Kidney tubule cell (primary cell): ENCODE measurements at places on chromosomes 16 and 17.

GRCh38 chr17:75996665-75997590 lies 3.7 kb upstream of the CDK3 start:
- peak; percentile 79 for DNase-seq

DNA sequence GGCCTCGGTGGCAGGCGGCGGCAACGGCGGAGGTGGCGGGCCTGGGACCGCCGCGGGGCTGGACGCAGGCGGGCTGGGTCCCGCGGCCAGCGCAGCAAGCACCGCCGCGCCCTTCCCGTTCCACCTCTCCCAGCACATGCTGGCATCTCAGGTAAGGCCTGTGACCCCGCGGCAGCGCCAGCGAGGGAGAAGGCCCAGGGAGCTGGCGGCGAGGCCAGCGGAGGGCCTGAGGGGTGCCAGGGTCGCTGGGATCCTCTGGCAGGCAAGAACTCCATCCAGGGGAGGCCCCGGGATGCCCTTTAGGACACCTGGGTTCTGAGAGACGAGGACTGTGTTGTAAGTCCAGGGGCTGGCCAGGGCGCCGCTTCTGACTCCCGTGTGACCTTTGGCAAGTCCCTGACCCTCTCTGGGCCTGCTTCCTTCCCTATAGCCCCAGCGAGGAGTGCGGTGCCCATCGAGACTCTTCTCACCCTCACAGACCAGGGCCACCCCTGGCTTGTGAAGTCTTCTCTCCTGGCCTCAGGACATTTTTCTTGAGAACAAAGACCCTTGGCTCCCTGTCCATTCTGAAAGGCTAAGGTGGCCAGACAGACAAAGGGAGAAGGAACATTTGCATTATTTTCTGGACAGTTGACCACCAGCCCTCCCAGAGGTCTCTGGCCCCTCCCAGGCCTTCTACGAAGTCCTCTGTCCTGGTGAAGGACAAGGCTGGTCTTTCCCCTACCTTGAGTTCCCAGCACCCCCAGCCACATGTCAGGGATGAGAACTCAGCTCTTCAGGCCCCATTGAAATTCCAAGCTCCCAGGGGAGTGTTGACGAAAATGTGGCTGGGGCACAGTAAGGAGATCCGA lies 6.3 kb downstream of the TBX2 start:
- no peak for DNase-seq

DNA sequence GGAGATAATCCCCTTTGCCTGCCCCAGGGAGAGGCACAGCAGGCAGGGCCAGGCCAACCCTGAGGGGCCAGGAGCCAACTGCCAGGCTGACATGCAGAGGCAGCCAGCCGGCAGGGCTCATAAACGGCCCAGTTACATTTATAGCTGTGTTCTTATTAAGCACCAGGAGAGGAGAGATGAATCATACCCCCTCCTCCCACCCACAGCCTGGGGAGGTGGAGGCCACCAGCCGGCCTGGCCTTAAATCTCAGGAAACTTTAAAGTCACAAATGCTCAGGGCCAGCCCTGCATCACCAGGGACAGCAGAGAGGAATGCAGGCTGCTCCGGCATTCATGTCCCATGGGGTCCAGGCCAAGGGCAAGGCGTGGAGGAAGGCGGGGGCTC lies 177.2 kb downstream of the TMEM132E start:
- DNase-seq: peak; percentile 37

DNA sequence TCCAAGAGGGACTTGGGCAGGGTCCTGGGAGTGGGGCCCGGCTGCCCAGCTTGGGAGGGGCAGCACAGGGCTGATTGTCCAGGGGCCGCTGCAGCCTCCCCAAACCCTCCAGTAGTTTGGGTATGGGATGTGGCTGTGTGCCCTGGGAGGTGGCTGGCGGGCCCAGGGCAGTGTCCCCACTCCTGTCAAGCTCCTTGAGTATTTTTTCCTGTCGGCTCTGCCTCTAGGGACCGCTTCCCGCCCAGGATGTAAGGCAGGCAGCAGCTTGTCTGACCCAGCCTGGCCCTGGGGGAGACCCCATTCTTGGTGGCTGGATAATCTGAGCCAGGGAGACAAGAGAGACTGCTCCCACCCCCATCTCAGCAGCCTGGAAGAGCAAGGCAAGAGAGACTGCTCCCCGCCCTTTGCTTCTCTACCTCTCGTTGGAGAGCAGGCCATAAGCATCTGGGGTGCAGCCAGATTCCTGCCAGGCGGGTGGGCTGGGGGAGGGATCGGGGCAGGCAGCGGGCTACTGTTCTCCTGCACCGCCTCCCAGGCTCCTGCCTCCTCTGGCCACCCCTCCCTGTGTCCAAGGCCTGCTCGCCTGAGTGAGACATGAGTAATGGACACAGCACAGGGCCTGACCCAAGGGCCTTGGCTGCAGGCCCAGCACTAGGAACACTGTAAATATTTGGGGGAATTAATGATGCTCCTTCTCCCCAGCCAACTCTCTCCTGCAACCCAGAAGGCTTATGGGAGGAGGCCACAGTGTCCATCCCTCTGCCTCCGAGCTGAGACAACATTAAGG lies 18.4 kb upstream of the ITGA3 start:
- peak; percentile 89 for DNase-seq

DNA sequence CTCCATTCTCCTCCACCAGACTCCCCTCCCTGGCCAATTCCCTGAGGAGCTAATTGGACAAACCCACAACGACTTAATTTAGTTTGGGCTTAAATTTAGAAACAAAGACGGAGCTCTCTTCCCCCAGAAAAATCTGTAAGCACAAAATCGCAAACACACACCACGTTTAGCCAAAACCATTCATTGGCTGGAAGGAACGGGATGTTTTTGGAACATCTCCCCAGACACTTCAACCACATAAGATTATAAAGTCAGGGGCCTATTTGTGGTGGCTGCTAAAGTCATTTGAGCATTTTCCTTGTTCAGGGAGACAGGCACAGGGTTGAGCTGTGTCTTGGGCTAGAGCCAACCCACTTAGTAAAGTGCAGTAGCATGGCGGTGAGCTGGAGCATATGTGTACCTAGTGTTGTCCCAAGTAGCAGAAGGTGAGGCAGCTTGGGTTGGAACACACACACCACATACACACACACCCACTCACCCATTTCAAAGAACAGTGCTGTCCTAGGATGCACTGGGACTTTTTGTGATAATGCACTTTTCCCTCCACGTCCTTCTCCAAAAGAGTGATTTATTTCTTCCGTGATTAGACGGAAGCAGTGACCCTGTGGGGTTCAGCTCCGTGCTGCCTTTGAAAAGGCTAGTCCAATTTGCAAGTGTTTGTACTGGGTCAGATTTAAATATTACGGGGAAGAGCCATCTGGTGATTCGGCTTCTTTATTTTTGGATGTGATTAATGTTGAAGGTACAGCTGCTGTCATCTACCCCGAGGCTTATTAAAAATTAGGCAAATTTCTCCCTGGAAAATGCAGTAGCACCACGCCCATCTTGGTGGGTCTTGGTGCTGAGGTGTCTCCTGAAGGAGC lies 32.2 kb downstream of the ELAC2 start:
- DNase-seq: no peak

DNA sequence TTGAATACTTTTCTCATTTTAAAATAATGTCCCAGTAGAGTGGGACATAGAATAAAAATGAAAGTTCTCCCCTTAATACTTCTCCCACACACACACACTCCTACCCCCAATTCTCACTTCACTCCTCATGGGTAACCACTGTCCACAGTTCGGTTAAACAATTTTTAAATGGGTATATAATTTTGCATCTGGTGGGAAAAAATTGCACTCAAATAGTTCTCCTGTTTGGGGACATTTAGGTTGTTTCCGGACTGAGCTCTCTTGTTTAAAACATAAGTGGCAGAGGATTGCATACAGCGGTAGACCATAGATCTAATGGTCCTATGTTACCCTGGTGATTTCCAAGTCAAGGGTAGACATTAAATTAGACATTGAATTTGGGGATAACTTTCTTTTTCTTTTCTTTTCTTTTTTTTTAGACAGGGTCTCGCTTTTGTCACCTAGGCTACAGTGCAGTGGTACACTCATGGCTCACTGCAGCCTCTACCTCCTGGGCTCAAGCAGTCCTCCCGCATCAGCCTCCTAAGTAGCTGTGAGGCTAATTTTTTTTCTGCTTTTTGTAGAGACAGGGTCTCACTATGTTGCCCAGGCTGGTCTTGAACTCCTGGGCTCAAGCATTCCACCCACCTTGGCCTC lies 138.3 kb downstream of the SOCS1 start:
- no peak for DNase-seq
